ENCODE measurements at places on chromosomes 5 and 9. TPM values are rescaled to one million over a fixed set of nuclear protein-coding genes. Genes with fewer than 3 reads are reported as not detected.

DNA sequence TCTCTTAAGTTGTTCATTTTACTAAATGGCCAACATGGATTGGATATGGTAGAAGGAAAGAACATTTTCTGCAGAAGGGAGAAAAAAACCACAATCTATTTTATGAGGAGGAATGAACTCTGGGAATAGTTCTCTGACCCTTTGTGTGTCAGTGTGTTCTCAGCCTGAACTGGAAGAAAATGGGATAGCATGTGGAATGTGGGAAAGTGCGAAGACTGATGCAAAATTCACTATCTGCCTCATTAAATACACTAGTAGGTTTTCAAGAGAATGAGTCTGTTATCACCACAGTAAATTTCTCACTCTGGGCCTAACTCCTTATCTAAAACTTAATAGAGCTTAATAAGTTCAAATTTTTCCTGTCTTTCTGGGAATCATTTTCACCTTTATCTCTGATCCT lies 22.7 kb downstream of the ITGA1 start:
- H3K27ac ChIP-seq = no peak overlapping the region
- no peak overlapping the region for H3K4me3 ChIP-seq
- H3K27me3 ChIP-seq = no peaks in the 10 kb centered on the region
- DNase-seq = no peak
- no peaks in the 10 kb centered on the region for H3K4me1 ChIP-seq
- no peaks in the 10 kb centered on the region for H3K36me3 ChIP-seq

DNA sequence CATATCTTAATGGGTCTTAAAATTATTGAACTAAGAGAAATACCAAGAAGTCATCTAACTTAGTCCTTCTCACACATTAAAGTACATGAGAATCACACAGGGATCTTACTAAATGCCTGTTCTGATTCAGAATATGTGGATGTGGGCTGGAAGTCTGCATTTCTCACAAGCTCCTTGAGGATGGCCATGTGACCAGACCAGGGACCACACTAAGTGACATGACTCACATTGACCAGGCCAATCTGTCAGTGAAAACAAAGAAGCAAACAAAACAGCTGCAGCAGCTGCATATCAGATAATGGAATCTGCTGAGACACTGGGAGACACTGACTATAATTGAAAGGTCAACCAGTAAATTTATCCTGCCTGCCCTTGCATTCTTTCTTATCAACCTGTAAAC lies 110.5 kb downstream of the ADAMTS12 start:
- H3K4me3 ChIP-seq = no peak overlapping the region
- H3K4me1 ChIP-seq = no peaks in the 10 kb centered on the region
- H3K27me3 ChIP-seq = no peaks in the 10 kb centered on the region
- no peaks in the 10 kb centered on the region for H3K36me3 ChIP-seq
- DNase-seq = no peak

The CAAP1 gene
- total RNA-seq = 20.0 TPM

The OR13C9 gene
- not detected for total RNA-seq

The LHX6 gene
- not detected for total RNA-seq

The CRHBP gene
- not detected for total RNA-seq

DNA sequence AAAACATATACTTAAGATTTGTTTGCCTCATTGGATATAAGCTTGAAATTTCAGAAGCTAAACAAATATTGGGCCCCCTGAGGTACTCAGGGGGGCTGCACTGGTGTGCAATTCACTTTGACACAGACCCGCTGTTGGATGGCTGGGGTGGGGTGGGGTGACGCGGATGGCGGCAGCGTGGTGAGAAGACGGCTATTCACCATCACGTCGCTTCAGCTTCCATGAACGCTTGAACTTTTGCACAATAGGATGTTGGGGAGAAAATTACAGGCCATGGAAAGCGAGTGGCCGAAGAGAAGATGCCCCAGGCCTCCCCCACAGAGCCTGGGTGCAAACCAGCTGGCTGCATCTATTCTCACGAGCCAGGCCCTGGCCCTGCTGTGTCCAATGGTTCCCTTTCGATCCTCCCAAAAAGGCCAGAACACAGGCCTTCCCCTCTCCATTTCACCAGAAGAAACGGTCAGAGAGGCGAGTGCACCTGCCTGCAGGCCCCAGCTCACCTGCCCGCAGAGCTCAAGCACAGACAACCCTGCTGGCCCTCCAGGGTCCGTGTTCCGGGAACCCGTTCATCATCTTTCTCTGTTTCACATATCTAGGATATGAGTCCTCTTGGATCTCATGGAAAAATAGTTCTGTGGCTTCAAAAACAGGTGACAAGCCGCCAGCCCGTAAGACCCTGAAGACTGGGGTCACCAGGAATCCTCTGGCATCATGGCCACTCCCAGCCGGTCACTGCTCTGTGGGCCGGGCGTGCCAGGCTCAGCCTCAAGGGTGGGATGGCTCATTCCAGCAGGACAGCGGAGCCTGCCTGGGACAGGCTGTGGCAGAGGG lies 46.8 kb upstream of the SARDH start:
- no peaks in the 10 kb centered on the region for H3K4me1 ChIP-seq
- H3K27ac ChIP-seq = no peak overlapping the region
- H3K27me3 ChIP-seq = no peaks in the 10 kb centered on the region
- no peak for DNase-seq
- no peak overlapping the region for H3K4me3 ChIP-seq
